ENCODE measurements at places on chromosomes 4 and X. TPM values are rescaled to one million over a fixed set of nuclear protein-coding genes. Genes with fewer than 3 reads are reported as not detected.

GRCh38 chrX:25858273-25858880 lies 279.8 kb upstream of the MAGEB18 start:
- no peak overlapping the region for H3K4me3 ChIP-seq
- no peaks in the 10 kb centered on the region for H3K36me3 ChIP-seq
- H3K4me1 ChIP-seq, result peaks cover 2% of the 10 kb centered on the region
- no peak for DNase-seq
- H3K27me3 ChIP-seq, result peaks cover 4% of the 10 kb centered on the region

DNA sequence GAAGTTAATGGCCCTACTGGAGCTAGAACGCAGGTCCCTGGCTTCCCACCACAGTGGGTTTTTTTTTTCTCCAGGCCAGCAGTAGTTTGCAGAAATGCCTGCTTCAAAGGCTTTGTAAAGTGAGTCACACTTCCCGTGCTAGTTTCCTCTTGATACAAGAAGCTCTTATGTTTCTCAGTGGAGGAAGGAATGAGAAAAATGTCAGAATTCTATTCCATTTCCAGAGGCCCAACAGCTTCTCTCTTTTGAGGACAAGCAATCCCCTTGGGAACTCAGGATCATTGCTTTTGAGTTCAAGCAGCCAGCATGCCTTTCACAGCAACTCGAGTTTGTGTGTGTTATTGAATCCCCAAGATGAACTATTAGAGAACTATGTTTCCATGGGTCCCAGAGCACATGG lies 134.3 kb downstream of the GUCY2F start:
- no peak for DNase-seq
- H3K36me3 ChIP-seq, result no peaks in the 10 kb centered on the region
- no peaks in the 10 kb centered on the region for H3K27me3 ChIP-seq

DNA sequence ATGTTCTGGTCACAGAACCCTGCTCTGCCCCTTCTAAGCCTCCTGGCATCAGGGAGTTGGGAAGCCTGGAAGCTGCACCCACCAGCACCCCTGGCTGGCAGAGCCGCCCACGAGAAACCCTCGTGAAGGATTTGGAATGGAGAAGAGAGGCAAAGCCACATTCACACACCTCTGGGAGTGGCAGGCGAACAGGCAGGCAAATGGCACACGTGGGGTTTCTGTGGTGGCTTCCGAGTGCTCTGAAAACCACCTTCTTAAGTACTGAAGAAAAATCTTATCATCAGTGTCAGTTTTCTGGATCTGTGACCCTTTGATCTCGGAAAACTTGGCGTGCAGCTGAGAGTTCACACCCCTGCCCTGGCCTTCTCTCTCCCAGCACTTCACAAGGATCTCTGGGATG lies 442.2 kb upstream of the FRG1 start:
- no peaks in the 10 kb centered on the region for H3K4me1 ChIP-seq
- no peak overlapping the region for H3K4me3 ChIP-seq
- DNase-seq, result no peak
- no peaks in the 10 kb centered on the region for H3K27me3 ChIP-seq
- no peaks in the 10 kb centered on the region for H3K36me3 ChIP-seq

GRCh38 chr4:93748373-93749291 lies 79.9 kb upstream of the ATOH1 start:
- H3K4me1 ChIP-seq, result peaks cover 41% of the 10 kb centered on the region
- no peak overlapping the region for H3K4me3 ChIP-seq
- no peak for DNase-seq
- no peaks in the 10 kb centered on the region for H3K27me3 ChIP-seq

GRCh38 chr4:148034813-148035212 lies 302.9 kb downstream of the ARHGAP10 start:
- peaks cover 2% of the 10 kb centered on the region for H3K36me3 ChIP-seq
- peaks cover 28% of the 10 kb centered on the region for H3K4me1 ChIP-seq
- no peak overlapping the region for H3K4me3 ChIP-seq

- H3K4me3 ChIP-seq, result no peak overlapping the region
- H3K27me3 ChIP-seq, result peaks cover 3% of the 10 kb centered on the region
- H3K4me1 ChIP-seq, result no peaks in the 10 kb centered on the region
- no peak for DNase-seq
Observed at GRCh38 chr4:54929459-54929858, 195.9 kb downstream of the KDR start.

DNA sequence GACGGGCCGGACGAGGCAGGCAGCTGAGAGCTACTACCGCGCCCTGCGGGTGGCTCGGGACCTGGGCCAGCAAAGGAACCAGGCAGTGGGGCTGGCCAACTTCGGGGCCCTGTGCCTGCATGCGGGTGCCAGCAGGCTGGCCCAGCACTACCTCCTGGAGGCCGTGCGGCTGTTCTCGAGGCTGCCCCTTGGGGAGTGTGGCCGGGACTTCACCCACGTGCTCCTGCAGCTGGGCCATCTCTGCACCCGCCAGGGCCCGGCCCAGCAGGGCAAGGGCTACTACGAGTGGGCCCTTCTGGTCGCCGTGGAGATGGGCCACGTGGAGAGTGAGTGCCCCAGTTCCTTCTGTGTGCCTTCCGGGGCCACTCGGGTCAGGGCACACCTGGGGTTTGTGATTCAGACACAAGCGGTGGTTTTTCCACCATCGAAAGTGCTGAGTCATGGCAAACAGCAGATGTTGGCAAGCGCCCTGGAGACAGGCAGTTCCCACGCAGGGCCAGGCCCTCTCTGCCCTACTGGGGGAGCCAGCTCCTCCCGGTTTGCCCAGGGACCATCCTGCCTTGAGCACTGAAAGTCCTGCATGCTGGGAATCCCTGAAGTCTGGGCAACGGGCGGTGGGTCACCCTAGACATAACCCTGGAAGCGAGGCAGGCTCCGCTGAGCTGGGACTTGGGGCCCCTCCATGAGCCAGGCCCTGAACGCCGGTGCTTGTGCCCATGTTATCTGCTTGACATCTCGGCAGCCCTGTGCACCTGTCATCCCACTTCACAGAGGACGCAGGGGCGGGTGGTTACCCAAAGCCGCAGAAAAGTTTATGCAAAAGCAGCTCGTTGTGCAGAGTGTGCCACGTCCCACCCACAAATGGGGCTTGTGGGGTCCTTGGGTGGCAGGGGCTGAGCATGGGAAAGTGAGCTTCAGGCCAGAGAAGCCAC lies 29.5 kb downstream of the SH3TC1 start:
- no peaks in the 10 kb centered on the region for H3K27me3 ChIP-seq
- H3K27ac ChIP-seq, result no peak overlapping the region
- DNase-seq, result no peak
- peaks cover 16% of the 10 kb centered on the region for H3K4me1 ChIP-seq
- no peak overlapping the region for H3K4me3 ChIP-seq

GRCh38 chrX:142999199-142999701 lies 26.5 kb upstream of the SPANXN4 start:
- H3K36me3 ChIP-seq, result no peaks in the 10 kb centered on the region
- no peaks in the 10 kb centered on the region for H3K27me3 ChIP-seq
- H3K4me1 ChIP-seq, result no peaks in the 10 kb centered on the region
- no peak overlapping the region for H3K27ac ChIP-seq
- no peak overlapping the region for H3K4me3 ChIP-seq
- no peak for DNase-seq

GRCh38 chrX:78329486-78329885 lies 2.1 kb upstream of the CYSLTR1 start:
- no peaks in the 10 kb centered on the region for H3K27me3 ChIP-seq
- H3K36me3 ChIP-seq, result no peaks in the 10 kb centered on the region
- peak overlapping the region; percentile 59 for H3K27ac ChIP-seq
- no peak for DNase-seq
- H3K4me1 ChIP-seq, result peaks cover 22% of the 10 kb centered on the region

GRCh38 chr4:184439386-184439785 lies 35.0 kb downstream of the IRF2 start:
- H3K4me1 ChIP-seq, result peaks cover 17% of the 10 kb centered on the region
- H3K27me3 ChIP-seq, result no peaks in the 10 kb centered on the region
- DNase-seq, result no peak
- no peak overlapping the region for H3K4me3 ChIP-seq
- no peaks in the 10 kb centered on the region for H3K36me3 ChIP-seq
- no peak overlapping the region for H3K27ac ChIP-seq

DNA sequence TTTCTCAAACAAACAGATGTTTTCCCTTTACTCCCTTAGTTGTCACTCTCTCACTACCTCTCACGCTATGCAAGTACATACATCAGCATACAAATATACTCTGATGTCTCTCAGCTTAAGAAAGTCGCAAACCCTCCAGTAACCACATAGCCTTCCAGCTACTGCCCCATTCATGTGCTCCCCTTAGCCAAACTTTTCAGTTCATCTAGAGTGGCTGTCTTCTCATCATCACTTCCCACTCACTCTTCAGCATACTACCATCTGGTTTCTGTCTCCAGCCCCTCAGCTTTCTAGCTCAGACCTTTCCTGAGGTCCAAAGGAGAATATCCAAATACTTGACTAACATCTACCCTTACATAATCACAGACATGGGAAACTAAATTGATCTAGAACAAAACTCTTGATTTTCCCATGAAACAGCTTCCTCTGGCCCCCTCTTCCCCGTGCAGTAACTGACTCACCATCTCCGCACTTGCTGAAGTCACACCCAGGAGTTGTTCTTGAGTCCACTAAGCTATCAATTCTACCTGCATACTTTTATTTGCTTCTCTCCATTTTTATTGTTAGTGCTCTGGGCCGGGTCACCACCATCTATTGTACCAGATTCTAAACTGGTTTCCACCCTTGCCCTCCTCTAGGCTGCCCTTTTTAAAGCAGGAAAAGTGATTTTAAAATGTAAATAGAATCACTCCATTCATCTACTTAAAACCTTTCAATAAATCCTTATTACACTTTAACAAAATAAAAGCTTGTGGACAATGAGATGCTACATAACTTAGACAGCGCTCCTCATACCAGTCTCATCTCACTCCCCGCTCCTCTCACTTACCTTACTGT lies 57.2 kb downstream of the CASP6 start:
- H3K27me3 ChIP-seq, result no peaks in the 10 kb centered on the region
- H3K4me3 ChIP-seq, result no peak overlapping the region
- H3K4me1 ChIP-seq, result peaks cover 2% of the 10 kb centered on the region
- no peak overlapping the region for H3K27ac ChIP-seq
- peaks cover 9% of the 10 kb centered on the region for H3K36me3 ChIP-seq

- H3K36me3 ChIP-seq, result no peaks in the 10 kb centered on the region
- peaks cover 17% of the 10 kb centered on the region for H3K27me3 ChIP-seq
- H3K27ac ChIP-seq, result peak overlapping the region; percentile 60
- H3K4me3 ChIP-seq, result no peak overlapping the region
- DNase-seq, result no peak
Observed at GRCh38 chrX:17527135-17527701, 152.2 kb downstream of the NHS start.

- no peak overlapping the region for H3K4me3 ChIP-seq
- no peaks in the 10 kb centered on the region for H3K27me3 ChIP-seq
- H3K36me3 ChIP-seq, result peaks cover 3% of the 10 kb centered on the region
- DNase-seq, result no peak
Observed at GRCh38 chr4:173466101-173466500, 63.9 kb downstream of the HAND2 start.

The UGT8 gene
- 1.6 TPM for total RNA-seq

The RPA4 gene
- total RNA-seq, result 1.2 TPM

The PNMA6F gene
- not detected for total RNA-seq

The AMMECR1 gene
- total RNA-seq, result 17.8 TPM

The SULT1E1 gene
- total RNA-seq, result 118 TPM

Measured in mesothelial cell of epicardium (in vitro differentiated cells).